SHP77 treated with DMSO at 0.1 percent for 48 hours (cell line): ENCODE measurements at places on chromosomes 3 and 15.

DNA sequence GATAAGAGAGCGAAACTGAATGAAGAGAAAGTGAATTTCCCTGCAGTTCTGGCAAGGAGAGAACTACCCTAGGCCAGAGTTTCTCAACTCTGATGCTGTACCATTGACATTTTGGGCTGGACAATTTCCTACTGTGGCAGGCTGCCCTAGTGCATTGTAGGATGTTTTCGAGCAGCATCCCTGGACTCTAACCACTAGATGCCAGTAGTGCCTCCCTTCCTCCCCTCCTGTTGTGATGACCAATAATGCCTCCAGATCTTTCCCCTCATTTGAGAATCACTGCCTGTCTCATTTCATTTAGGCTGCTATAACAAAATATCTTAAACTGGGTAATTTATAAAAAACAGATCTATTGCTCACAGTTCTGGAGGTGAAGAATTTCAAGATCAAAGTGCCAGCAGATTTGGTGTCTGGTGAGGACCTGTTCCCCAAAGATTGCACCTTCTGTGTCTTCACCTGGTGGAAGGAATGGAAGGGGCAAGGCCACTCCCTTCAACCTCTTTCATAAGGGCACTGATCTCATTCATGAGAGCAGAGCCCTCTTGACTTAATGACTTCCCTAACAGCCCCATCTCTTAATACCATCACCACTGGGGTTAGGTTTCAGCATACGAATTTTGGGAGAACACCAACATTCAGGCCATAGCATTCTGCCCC is 188.9 kb upstream of the MEIS2 start:
- no peak for DNase-seq

GRCh38 chr3:125512135-125512920 is 7.7 kb downstream of the SNX4 start:
- no peak for DNase-seq

DNA sequence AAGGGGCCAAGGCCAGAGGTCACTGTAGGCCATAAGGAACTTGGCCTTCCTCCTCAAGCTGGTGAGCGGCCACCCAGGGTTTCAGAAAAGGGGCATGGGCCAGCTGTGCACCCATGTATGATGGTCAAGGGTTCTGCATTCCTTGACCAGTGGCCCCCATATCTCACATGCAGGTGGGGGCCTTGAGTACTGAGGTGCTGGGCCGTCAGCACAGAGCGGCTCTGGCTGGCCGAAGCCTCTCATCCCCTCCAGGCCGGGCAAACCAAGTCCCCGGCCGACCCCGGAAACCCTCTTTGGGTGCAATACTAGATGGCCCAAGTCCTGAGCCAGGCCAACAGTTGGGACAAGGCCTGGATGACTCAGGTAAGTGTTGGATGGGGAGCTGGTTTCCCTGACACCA is 9.5 kb downstream of the ALG3 start:
- DNase-seq, result no peak

DNA sequence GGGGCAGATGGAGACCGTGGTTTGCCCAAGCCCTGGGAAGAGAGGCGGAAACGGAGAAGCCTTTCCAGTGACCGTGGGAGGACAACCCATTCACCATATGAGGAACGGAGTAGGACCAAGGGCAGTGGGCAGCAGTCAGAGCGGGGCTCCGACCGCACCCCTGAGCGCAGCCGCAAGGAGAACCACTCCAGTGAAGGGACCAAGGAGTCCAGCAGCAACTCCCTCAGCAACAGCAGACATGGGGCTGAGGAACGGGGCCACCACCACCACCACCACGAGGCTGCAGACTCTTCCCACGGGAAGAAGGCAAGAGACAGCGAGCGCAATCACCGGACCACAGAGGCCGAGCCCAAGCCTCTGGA is 2.0 kb downstream of the RBM15B start:
- no peak for DNase-seq

DNA sequence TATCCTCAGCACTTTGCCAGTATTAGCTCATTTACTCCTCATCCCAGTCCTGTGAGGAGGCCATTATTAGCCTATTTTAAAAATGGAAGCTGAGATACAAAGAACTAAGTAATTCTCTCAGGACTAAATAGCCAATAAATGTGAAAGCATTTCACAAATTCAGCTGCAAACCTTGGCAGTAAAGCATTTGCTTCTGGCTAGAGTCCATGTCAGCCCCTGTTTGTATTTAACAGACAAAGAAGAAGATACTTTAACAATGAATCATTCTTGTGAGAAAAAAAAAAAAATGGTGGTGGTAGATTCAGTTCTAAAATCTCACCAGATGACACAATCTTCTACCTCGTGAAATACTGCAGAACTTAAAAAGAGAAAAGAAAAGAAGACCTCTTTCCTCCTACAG is 85.0 kb upstream of the CNTN6 start:
- DNase-seq, result no peak

- DNase-seq, result no peak
Measured at GRCh38 chr3:158269942-158270341, 160.1 kb downstream of the RSRC1 start.

DNA sequence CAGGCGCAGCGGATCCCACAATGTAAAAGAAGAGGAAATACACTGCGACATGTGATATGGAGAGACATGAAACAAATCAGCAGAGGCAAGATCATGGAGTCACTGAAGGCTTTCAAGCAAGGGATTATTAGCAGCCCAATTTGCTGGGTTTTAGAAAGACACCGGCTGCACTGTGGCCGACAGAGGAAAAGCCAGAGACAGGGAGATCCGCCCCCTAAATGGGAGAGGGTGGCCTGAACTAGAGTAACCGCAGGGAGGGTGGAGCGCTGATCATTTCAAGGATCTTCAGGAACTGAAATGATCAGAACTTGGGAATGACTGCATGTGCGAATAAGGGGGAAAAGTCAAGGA is 612 bp upstream of the C15orf40 start:
- no peak for DNase-seq

- DNase-seq, result no peak
Measured at GRCh38 chr3:5194341-5194740, 6.8 kb downstream of the EDEM1 start.

GRCh38 chr3:134824791-134825190 is 29.7 kb downstream of the EPHB1 start:
- no peak for DNase-seq

DNA sequence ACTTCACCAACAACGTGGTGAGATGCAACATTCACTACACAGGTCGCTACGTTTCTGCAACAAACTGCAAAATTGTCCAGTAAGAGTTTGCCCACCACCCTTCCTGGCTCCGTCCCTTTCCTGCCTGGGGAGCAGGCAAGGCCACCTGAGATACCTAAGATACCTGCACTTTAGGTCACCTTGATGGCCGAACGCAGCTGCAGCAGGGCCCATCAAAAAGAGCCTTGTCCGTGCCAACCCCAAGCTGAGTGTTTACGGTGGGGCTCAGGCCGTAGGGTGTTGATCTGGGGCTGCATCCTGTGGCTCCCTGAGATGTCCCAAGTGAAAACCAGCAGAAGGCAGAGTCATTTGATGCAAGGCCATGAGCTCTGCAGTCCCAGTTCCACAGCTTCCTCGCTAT is 23.2 kb downstream of the LOXL1 start:
- DNase-seq, result no peak

DNA sequence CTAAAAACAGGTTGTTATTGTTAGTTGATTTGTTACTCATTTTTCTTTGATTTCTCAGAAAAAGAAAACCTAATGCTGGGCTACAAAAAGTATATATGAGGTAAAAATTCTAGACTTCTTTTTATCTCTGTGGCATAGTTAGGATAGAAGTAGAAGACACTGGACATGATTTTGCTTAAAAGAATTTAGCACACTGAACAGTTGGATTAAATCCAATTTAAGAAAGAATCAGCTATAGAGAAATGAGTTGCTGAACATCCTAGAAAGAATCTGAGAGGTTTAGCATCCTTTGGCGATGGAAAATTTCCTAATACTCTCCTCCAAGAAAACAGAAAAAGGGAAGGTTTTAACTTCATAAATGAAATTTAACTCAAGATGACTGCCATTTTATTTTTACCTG is 259.7 kb downstream of the TBL1XR1 start:
- no peak for DNase-seq

DNA sequence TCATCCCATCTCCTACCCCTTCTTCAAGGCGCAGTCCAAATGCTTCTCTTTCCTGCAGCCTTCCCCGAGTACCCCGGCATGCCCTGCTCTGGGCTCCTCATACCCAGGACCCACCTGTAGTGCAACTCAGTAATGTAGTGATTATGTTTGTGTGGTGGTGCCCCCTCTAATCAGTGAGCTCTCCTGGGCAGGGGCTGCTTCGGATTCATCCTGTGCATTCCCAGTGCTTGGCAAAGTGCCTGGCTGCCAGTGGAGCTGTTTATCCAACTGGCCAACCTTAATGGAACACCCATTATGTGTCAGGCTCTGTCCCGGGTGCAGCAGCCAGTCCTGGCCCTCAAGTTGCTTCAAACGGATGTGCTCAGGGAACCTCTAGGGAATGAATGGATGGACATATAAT is 174.4 kb upstream of the LINGO1 start:
- DNase-seq, result no peak

- DNase-seq, result no peak
Measured at GRCh38 chr3:45387636-45388348, 584 bp upstream of the LARS2 start.

- DNase-seq, result no peak
Measured at GRCh38 chr3:128239304-128239703, 86.0 kb downstream of the EEFSEC start.

DNA sequence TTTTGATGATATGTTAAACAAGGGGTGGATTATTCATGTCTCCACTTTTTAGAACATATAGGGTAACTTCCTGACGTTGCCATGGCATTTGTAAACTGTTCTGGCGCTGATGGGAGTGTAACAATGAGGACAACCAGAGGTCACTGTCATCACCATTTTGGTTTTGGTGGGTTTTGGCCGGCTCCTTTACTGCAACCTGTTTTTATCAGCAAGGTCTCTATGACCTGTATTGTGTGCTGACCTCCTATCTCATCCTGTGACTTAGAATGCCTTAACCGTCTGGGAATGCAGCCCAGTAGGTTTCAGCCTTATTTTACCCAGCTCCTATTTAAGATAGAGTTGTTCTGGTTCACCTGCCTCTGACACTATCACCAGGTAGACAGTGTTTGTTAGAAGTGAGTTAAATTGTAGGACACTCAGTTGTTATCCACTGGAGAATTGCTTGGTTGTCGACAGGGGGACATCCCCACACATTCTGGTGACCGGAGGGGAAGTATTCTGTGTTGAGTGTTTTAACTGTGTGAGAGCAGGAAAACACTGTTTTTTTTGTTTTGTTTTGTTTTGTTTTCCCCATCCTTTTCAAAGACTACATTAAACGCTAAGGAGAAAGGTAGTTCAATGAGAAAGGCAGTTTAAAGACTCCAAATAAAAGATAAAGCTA is 36.9 kb upstream of the SKIL start:
- DNase-seq, result no peak

- no peak for DNase-seq
Measured at GRCh38 chr3:49611719-49612118, 57.4 kb downstream of the BSN start.

DNA sequence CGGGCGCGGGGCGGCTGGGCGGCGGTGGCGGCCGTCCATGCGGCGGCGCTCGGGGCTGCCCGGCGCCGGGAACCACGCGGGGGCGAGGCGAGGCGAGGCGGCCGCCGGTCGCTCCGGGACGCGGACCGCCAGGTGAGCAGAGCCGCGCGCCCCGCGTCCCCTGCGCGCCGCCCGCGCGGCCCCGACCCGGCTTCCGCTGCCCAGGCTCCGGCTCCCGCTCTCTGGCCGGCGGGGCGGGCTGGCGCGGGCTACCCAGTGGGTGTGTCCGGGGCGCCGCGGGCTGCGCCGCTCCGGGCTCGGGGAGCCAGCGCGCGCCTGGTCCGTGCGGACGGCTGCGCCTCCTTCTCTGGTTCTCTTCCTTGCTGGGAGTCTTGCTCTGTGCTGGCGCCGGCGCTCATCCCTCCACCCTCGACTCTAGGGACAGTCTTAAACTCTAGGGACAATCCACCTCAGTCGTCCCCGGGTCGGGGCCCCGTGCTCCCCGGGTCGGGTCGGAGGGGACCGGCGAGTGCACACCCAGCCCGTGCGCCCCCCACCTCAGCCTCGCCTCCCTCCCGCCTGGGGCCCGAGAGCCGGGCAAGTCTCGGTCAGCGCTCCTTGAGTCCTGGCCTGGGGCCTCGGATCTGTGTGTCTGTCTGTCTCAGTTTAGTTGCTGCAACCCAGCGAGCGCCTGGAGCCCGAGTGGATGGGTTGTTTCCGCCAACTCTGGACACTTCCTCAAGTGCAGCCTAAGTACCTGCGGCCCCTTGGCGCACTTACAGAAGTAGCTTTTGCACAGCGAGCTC is 488 bp downstream of the THSD4 start:
- no peak for DNase-seq

DNA sequence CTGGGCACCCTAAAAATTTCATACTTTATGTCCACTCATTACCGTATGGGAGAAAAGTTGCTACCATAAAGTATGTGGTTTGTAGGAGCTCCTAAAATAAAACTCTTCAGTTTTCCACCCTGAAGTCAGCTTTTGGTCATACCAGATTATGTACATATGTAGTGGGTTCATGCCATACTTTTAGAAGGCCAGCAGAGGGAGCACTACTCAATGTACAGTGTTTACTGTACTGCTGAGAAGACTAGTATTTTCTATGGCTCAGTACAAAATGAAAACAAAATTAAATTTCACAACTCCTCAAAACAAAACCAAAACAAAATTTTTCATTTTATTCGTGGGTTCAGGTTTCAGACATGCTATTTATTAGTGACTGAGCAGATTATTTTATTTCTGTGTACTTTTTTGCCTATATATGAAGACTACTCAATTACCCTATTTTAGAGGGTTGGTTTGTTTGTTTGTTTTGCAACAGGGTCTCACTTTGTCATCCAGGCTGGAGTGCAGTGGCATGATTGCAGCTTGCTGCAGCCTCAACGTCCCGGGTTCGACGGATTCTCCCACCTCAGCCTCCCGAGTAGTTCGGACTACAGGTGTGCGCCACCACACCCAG is 24.3 kb downstream of the NXPE3 start:
- peak; percentile 43 for DNase-seq

- no peak for DNase-seq
Measured at GRCh38 chr15:69542028-69542427, 89.4 kb downstream of the RPLP1 start.

GRCh38 chr3:152243301-152243711 is 25.4 kb upstream of the MBNL1 start:
- no peak for DNase-seq

DNA sequence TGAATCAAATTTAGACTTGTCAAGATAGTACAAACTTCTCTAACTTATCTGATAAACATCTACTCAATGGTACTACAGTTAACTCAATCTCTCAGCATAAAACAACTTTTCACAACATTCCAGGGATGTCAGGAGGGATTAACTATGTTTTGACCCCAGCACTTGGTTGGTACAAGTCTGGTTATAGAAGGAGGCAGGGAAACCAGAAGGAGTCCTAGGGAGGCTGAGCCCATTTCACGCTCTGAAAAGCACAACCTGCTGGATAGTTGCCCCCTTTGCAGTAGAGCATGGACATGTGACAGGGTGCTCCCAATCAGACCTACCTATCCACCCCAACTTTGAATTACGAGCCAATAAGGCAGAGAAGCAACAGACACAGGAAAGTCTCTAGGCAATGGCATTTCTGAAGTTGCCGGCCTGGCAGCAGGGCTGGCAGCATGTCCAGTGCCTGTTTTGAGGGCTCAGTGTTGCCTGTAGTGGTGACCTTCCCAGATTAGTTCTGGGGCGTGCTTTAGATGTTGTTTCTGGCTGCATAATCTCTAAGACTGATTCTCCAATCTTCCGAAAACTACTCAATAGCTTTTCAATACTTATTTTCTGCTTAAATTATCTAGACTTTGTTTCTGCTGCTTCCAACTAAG is 8.2 kb downstream of the ANKUB1 start:
- no peak for DNase-seq
